Stimulated activated CD8-positive, alpha-beta memory T cell treated with anti-CD3 and anti-CD28 coated beads, Interleukin-7, amount 100 ng/mL, for 1 hour (primary cell): ENCODE measurements at places on chromosomes 6 and 20.

- no peak for DNase-seq
Observed at GRCh38 chr20:32752458-32753250, 9.4 kb upstream of the COMMD7 start.

GRCh38 chr6:170095273-170095981 lies 195.5 kb downstream of the DLL1 start:
- DNase-seq = no peak

- DNase-seq = no peak
Observed at GRCh38 chr20:21710863-21711431, 5.5 kb downstream of the PAX1 start.

DNA sequence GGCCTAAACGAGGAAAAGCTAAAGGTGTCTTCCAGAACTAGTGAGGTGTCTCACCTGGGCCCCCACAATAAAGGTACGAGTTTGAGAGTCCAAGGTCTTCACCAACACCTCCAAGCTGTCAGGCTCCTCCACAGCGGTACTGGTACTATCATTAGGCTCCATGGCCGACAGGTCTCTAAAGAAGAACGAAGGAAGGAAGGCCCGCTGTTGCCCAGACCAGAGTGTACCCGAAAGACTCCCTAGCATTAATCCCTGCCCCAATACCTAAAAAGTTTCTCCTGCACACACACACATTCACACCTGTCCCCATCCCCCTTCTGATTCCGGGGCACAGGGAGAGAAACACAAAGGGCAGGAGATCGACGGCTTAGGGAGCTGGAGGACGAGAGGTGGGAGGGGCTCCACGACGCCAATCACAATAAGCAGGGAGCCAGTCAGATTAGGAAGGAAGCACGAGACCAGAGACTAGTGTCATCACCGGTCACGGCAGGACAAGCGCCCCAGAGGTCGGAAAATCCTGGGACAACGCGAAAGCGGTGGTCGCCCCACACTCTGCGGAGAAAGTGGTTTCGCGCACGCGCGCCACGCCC lies 764 bp downstream of the BAG6 start:
- no peak for DNase-seq

DNA sequence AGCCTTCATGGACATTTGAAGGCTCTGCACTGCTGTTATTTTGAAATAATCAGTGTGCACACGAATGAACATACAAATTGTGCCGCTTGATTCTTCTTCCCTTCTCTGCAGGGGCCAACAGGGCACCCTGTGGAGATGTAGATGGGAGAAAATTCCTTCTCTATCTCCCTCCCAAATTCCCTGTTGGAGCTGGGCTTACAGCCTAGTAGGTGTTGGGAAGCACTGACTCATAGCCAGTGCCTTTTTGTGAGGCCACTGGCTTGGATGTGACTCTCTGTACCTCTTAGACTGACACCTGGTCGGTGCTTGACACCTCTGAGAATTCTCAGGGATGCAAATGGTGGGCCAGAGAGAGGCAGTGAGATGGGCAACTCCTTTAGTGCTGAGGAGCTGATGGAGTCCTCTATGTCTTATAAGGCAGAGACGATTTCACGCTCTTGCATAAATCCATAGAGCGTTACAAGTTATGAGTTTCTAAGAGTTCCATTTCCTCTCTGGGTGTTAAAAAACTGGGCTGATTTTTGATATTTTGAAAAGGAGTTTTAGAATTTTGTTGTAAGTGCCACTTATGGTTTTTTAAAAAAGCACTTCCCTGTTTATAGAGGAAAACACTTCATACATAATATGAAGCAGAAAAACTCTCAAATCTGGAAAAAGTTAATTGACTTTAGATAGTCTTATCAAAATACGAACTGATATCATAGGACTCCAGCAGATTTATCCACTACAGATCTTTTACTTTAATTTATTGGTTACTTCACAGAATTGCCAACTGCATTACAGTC lies 89.8 kb upstream of the MAP3K7 start:
- DNase-seq = no peak

DNA sequence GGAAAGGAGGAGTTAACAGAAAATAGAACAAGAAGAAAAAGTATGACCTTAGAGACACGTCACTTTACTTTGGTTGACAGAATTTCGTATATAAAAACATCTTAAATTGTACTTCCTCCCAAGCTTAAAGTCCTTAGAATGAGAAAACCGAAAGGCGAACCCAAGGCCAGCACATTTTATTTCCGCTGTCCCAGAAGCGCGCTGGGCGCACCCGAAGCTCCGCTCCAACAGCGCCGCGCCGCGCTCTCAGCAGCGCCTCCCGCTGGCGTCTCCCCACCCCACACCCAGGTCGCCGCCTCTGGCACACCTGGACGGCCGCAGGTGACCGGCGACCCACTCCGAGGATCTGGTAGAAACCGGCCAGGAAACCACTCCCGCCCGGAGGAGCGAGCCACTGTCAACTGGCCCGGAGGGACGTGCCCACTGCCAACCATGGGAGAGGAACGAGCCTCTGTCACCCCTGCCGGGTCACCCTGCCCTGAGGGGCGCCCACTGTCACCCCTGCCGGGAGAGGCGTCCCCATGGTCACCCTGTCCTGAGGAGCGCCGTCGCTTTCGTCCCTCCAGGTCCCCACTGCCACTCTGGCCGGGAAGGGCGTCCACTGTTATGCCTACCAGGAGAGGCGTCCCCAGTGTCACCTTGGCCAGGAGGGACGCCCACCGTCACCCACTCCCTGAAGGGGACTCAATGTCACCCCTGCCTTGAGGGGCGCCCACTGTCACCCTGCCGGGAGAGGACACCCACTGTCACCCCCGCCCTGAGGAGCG lies 824 bp downstream of the MPC1 start:
- peak; percentile 45 for DNase-seq
